ENCODE measurements at places on chromosomes 3 and 15.

GRCh38 chr3:190155752-190156151, 35.1 kb upstream of the P3H2 start:
- no peak for DNase-seq

GRCh38 chr3:147619921-147620560, 210.9 kb downstream of the ZIC1 start:
- no peak for DNase-seq

- no peak for DNase-seq
Observed at GRCh38 chr3:35745351-35745750, 106.0 kb downstream of the ARPP21 start.

- peak; percentile 50 for DNase-seq
Observed at GRCh38 chr15:38652998-38653397, 88.4 kb upstream of the RASGRP1 start.

- no peak for DNase-seq
Observed at GRCh38 chr15:42507514-42507913, 12.1 kb downstream of the SNAP23 start.

GRCh38 chr3:72579191-72579580, 269.1 kb downstream of the SHQ1 start:
- DNase-seq: no peak

DNA sequence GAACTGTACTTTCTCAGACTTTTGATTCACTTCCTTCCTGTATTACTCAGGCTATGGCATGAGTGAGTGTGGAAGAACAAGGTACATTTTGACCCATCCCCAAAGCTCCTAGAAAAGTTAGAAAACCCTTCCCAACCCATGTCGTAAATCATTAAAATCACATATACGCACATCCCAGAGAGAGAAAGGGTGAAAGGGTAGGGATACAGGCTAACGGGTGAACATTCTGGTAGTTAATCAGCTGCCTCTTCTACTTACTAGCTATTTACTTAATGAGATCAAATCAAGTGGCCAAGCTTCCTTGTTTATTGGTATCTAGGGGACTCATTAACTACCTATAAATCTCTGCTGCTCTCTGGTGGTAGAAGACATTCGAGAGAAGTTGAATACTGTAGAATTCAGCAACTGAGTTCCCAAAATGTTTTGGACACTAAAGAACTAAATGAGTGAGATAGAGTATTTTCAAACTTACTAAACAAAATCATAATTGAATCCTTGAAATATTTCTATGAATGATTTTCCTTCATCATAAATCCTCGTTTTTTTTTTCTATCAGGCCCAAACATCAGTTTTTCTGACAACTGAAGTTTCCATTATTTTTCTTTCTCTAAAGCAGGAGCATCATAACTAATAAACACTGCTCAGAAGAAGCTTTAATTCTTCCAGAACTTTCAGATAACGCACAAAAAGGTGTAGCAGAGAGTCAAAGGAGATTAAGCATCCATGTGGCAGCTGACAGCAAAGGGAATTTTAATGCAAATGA, 124.2 kb downstream of the IMPG2 start:
- DNase-seq: no peak

DNA sequence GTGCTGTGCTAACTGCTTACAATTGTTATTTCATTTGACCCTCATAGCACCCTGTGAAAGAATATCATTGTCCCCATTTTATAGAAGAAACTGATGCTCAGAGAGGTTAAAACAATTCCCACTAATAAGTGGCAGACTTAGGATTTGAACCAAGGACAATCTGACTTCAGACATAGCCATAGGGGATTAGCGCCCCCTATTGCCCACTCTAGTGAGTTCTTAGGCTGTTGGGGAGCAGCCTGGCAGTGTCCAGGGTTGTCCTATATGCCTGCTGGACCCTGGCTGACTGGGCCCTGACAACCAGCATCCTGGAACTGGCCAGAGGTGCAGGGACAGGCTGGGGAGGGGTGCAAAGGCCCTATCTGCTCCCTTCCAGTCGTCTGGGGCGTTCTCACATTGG, 15.4 kb downstream of the DPH3 start:
- no peak for DNase-seq

DNA sequence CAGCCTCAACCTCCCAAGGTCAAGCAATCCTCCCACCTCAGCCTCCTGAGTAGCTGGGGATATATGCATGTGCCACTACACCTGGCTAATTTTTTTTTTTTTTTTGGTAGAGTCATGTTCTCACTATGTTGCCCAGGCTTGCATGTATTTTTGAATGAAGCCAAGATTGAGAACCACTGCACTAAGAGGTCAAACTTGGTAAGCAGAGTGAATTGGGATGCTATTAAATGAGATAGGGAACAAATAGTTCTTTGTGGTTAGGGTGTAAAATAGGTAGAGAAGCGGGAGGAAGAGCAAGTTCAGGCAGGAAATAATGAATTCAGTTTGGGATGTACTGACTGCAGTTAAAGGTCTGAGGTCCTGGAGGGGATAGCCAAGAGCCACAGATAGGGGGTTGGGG, 39.9 kb upstream of the PIAS1 start:
- DNase-seq: no peak

DNA sequence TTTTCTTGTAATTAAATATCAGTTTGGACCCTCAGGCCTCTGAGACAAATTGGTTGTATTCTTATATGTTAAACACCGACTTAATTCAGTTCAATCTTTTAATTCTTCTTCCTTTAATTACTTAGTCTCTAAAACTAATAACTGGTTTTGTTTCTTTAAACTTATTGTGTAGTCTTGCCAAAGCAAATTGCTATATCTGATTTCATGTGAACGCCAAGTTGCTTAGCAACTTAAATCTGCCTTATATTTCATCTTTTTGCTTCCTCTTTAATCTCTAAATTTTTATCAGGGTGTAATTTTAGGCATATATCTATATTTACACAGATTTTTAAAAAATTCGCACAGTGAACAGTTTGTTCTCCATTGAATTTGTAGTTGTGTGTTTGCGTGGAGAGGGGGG, 82.2 kb downstream of the CADM2 start:
- no peak for DNase-seq

GRCh38 chr15:31083370-31083780, 18.1 kb downstream of the TRPM1 start:
- DNase-seq: no peak

Measured in activated CD4-positive, alpha-beta T cell treated with anti-CD3 and anti-CD28 coated beads for 1 hour (primary cell).